ENCODE measurements at places on chromosomes 2 and 18.

GRCh38 chr18:484749-485464, 15.6 kb downstream of the COLEC12 start:
- DNase-seq: no peak

DNA sequence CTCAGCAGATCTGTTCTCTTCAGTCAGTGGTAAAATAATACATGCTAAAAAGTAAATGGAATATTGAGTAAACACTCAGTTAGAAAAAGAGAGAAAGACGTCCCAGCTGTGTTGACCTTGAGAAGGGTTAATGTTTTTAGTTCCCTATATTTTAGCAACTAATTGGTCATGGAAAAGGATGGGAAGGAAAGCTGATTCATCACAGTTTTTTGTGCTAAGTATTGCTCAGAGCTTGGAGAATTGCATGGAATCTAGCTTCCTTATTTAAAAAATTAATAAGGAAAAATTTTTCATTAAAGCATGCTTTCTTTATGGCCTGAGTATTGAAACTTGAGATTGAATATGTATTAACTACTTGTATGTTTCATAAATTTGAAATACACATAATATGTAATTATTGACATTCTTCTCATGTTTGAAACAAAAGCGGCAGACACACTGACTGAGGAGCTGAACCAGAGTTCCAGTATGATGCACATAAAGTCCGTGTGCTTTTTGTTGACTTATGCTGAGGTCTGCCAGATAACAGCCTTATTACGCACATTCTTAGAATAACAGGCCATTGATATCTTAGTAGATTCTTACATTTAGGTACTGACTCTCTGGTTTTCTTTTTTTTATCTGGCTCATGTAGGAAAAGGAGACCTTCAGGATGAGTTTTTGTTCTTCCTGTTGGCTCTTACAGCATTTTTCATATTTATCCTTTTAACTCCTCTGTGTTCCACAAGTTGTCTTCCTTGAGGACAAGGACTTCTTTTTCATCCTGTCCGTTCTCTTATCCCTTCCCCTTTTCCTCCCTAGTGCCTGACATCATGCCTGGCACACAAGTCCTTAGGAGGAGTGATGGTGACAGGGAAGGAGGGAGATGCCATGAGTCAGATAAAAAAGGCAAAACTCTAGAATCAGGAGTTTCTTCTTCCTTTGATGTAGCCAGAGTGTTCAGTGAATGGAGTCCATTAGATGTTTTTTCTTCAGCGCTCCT, 194.1 kb downstream of the PTPRM start:
- no peak for DNase-seq

DNA sequence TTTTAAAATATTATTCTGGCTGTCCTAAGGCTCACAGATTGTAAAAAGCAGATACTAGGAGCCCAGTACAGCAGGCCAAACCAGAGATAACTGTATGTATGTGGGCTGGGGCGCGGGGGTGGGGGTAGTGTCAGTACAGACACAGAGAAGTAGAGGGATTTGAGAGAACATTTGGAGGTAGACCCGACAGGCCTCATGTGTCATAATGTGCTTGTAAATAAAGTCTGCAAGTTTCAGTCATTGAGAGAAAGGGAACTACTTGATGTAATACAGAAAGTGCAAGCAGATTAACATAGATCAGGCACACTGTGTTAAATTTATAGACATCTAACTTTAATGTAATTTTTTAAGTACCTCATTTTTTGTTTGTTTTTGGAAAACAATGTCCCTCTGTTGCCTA, 7.4 kb upstream of the POLI start:
- no peak for DNase-seq

DNA sequence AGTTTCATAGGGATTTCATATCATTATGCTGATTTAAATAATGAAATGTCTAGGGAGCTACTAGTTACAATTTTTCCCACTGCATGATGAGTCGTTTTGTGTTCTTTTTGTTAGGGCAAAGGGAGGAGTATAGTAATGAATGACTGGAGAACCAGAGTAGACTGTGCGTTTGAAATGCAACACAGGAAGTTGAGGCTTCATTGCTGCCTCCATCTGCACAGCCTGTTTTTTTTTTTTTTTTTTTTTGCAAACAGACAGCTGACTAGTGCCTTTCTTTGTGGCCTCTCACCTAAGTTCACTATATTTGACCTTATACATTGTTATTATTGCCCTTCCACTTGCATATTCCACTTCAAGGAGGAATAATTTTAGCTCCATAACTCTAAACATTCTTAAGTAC, 286.7 kb upstream of the LRRTM1 start:
- no peak for DNase-seq

GRCh38 chr2:48279344-48280090, 250.4 kb upstream of the STON1 start:
- DNase-seq: no peak

- DNase-seq: no peak
Measured at GRCh38 chr2:381181-381580, 93.3 kb upstream of the ALKAL2 start.

- no peak for DNase-seq
Measured at GRCh38 chr2:23460993-23461392, 76.0 kb downstream of the KLHL29 start.

GRCh38 chr2:9975805-9976447, 24.4 kb downstream of the GRHL1 start:
- no peak for DNase-seq

DNA sequence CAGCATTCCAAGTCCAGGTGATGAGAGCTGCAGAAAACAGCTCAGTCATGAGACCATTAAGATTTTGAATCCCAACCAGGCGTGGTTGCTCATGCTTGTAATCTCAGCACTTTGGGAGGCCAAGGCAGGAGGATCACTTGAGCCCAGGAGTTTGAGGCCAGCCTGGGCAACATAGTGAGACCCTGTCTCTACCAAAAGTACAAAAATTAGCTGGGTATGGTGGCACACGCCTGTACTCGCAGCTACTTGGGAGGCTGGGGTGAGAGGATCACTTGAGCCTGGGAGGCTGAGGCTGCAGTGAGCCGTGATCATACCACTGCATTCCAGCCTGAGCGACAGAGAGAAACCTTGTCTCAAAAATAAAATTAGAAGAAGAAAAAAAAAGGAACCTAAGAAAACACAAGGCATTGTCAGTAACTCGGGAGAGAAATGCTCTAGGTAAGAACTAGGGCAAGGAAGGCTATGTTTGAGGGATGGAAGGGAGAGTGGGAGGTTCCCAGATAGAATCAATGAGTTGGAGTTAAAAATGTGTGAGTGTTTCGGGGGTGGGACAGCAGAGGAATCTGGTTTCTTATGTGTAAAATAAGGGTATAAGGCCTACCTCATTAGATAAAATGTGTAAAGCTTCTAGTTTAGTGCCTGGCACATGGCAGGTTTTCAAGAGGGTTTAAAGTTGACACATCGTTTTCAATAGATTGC, 23.3 kb upstream of the MTA3 start:
- no peak for DNase-seq

DNA sequence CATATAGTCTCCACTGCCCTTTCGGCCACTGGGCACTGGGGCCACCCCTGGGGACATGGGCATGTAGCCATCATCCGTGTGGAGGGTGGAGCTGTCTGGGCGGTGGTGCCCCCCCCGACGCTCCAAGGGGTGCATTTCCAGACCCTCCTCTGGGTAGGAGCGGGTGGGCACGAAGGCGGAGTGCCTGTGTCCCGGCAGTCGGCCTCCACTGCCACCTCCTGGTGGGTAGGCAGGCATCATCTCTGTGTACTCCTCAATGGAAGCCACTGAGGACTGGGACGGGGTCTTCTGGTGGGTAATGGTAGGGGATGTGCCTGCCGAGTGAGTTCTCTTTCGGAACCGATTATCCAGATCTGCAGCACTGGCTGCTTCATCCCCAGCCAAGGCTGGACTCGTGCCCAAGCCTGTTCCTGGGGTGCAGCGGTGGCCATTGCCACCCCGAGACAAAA, 2.8 kb downstream of the IRS1 start:
- DNase-seq: no peak

- DNase-seq: no peak
Measured at GRCh38 chr2:200171731-200172482, 134.6 kb upstream of the SPATS2L start.

GRCh38 chr18:11268741-11269233, 119.4 kb upstream of the PIEZO2 start:
- no peak for DNase-seq

- no peak for DNase-seq
Measured at GRCh38 chr2:96580771-96581170, 44.2 kb downstream of the ARID5A start.

GRCh38 chr2:61911510-61911909, 6.0 kb downstream of the COMMD1 start:
- DNase-seq: no peak

DNA sequence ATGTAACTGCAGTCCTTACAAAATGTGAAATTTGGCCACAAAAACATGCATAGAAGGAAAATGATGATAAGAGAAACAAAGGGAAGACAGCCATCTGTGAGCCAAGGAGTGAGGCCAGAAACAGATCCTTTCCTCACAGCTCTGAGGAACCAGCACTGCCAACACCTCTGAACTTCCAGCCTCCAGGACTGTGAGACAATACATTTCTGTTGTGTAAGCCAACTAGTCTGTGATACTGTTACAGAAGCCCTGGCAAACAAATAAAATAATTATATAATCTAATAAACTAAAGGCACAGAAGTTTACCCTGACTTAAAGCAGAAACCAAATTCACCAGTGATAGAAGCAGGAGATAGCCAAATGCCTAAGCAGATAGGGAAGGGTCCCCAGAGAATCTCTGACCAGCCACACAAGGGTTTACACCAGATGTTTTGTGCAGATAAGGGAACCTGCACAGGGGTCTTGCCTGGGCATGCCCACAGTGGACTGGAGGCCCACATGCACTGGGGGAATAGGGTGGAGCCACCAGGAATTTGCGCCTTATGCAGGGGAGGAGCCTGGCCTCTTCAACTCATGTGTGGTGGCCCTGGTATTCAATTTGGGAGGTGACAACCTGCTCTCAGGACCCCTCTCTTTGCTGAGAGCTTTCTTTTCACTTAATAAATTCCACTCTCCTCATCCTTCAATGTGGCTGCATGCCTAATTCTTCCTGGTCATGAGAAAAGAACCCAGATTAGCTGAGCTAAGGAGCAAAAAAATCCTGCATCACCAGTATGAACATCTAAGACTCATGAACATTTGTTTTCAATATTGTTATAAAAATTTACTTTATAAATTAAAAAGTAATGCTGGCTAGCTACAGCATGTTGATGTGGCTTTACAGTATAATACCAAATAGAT, 3.8 kb upstream of the GCC2 start:
- no peak for DNase-seq

DNA sequence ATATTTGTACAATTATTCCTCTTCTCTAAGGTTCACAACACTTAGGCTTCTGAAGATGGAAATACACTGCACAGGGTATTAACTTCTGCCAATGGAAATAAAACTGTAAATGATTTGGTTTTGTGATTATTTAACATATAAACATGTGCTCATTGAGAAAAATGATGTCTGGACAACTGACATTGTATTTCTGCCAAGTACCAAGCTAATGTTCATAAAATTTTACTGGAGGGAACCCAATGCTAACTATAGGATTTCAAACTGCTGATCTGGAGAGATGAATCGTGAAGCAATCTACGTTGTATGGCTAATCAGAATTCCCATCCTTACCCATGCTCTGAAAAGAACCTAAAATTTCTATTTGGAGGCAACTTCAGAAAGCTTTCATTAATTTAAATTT, 279.7 kb downstream of the NRXN1 start:
- no peak for DNase-seq

DNA sequence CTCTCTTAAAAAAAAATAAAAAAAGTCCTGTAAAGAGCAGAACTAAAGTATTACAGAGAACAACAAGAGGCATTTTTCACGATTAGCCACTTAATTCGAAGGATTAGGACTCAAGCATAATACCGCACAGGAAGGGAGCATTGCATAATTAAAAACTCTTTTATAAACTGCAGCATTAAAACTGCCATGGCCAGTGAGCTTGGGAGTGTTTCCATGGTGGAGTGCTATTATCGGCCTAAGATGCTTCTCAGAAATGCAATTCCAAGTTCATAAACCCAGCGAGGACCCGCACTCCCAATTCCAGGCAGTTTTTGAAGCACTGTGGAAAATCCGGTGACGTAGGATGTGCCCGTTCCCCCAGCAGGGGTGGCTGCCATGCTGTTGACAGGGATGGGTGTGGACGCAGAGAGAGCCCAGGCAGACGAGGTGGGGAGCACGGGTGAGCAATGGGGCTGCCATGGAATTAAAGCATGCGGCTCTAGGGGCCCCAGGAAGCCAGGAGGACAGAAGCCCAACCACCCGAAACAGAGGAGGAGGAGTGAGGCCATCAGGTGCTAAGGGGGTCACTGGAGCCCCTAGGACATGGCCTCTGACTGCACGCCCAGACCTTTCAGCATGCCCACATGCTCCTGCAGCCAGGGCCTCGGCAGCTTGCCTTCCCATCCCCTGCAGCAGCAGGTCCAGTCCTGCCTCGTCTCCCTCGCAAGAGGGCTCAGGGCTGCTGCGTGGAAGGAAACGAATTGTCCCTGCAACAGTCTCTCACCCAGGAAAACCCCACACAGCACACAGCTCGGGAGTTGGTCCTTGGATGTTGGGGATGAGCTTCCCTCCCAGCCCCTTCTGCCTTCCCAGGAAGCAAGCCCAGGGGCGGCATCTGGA, 233.4 kb downstream of the NDUFA10 start:
- DNase-seq: no peak

GRCh38 chr2:9001229-9001628, 2.3 kb downstream of the MBOAT2 start:
- no peak for DNase-seq

DNA sequence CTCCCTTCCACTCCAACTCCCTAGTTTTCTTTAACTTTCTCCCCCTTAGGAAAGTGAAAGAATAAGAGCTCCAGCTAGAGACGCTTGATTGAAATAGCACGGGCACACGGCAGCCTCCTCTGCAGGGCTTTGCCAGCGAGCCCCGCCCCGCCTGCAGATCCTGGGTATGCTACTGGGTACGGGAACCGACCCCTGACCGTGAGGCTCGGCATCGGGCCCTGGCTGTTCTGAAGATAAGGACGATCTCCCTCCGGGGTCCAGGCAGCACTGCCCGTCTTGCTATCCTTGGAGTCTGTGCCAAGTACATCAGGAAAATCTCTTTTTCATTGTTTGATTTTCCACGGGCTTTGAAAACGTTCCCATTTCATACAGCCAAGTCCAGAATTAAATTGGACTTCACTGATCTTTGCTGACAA, 284.5 kb downstream of the MTX2 start:
- DNase-seq: peak; percentile 27

- no peak for DNase-seq
Measured at GRCh38 chr2:9517118-9517782, 38.4 kb downstream of the ADAM17 start.

DNA sequence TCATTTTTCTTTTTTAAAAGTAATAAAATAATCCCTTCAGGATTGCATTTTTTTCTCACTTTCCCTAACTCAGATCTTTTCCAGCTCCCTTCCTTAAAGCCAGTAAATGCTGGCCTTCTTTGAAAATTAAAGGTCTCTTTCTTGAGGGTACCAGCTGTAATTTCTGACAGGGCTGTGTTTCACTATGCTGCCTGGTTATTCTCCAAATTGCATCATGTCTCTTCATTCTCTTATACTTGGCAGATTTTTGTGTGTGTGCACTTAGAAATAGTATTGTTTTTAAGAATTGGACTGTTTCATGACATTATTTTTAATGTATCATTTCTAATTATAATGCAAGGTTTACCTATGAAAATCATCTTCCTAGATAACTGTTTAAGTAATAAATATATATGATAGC, 72.0 kb upstream of the EPB41L5 start:
- no peak for DNase-seq
